ENCODE measurements at places on chromosomes 6 and 20.

DNA sequence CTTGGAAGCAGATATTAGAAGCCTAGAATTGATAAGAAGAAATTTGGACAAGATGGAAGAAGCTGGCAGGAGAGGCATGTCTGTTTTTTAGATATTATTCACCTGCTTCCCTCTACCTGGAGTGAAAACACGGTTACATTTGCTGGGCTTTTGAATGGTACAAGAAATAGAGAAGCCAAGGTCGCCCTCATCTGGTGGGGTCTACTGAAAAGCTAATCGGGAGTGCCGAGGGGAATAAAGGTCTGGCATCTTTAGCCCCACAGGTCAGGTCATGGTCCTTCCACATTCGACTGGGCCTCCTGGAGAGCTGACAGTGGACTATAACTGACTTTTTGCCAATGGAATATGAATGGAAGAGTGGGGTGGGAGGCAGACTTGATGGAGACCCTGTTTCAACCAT is 4.6 kb upstream of the C2 start:
- DNase-seq = peak; percentile 29

- DNase-seq = peak; percentile 32
Measured at GRCh38 chr6:137571854-137572253, 77.7 kb upstream of the OLIG3 start.

- DNase-seq = no peak
Measured at GRCh38 chr6:153944201-153944600, 94.8 kb upstream of the OPRM1 start.

- no peak for DNase-seq
Measured at GRCh38 chr6:50096296-50096695, 46.6 kb upstream of the DEFB112 start.

DNA sequence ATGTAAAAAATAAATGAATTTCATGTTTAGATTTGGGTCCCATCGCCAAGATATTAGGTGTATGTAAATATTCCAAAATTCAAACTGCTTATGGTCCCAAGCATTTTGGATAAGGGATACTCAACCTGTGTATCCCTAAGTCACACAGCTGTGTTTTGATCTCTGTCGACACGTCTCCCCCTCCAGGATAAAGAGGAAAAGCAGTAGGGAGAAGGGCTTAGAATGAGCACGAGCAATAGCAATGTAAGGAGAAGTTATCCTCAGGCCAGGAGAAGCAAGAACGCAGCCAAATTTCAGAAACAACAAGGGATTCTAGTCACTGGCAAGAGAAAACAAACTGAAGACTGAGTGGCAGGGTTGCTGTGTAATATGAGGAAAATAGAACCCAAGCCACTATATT is 181.2 kb downstream of the AIG1 start:
- DNase-seq = no peak

- DNase-seq = peak; percentile 29
Measured at GRCh38 chr6:170037541-170038250, 253.2 kb downstream of the DLL1 start.

- no peak for DNase-seq
Measured at GRCh38 chr6:79441192-79441591, 96.0 kb downstream of the LCA5 start.

- DNase-seq = peak; percentile 82
Measured at GRCh38 chr6:157240059-157240959, 83.0 kb downstream of the TMEM242 start.

GRCh38 chr6:110075406-110075805 is 97.3 kb downstream of the GPR6 start:
- DNase-seq = peak; percentile 21

- no peak for DNase-seq
Measured at GRCh38 chr6:8934318-8934717, 499.0 kb upstream of the SLC35B3 start.

DNA sequence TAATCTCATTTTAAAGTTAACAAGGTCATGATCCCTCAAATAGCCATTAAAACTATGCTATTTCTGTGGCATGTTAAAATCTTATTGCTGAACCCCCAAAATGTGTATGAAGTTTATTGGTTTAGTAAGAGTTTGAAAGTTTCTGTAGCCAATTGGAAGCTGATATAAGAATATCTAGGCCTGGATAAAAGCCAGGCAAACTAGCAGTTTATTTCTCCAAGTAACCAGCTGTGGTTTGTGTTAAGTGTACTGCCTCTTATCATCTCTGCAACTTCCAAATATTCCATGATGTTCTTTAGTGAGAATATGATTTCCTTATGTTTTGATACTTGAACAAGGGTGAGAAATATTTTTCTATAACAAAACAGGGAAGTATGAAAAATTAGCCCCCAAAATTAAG is 76.7 kb downstream of the PRSS35 start:
- no peak for DNase-seq

GRCh38 chr6:169738976-169739529 is 12.3 kb downstream of the DYNLT2 start:
- DNase-seq = no peak

GRCh38 chr6:122956376-122956775 is 39.7 kb upstream of the CLVS2 start:
- DNase-seq = no peak

DNA sequence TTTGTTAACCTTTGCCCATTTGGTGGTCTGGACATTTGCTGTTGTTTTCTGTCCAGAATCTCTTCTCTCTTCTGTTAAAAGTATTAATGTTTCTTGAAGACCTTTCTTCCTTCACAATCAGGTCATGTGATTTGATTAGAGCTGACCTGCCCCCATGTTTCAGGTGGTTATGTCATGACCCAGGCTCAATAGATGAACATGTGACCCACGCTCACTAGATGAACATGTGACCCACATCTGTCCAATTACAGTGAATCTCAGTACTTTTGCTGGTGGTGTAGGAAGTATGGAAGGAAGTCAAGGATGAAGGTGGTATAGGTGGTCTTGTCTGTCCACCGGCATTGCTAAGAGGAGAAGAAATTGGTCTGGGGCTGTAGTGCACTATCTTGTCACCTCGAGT is 289.1 kb upstream of the JAG1 start:
- DNase-seq = no peak

DNA sequence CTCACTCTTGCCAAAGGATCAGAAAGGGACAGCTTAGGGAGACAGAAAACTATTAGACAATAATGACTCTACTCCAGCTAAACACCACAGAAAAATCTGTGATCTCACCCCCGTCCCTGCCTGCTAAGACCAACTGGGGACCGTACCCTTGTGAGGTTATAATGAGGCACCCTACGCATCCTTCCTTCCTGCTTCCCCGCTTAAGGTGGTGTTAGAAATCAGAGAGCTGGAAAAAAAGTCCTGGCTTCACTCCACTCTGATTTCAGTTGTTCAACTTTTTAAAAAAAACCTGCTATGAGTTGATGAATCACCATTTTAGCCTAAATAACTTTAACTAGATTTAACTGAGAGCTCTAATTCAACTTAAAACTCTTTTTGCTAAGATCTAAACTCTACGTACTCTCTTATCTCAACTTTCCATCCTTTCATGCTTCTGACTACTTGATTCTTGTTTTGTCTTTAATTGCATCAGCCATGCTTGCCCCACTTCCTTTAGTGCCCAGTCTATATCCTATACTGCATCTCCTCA is 35.8 kb upstream of the TMEM14A start:
- peak; percentile 25 for DNase-seq

DNA sequence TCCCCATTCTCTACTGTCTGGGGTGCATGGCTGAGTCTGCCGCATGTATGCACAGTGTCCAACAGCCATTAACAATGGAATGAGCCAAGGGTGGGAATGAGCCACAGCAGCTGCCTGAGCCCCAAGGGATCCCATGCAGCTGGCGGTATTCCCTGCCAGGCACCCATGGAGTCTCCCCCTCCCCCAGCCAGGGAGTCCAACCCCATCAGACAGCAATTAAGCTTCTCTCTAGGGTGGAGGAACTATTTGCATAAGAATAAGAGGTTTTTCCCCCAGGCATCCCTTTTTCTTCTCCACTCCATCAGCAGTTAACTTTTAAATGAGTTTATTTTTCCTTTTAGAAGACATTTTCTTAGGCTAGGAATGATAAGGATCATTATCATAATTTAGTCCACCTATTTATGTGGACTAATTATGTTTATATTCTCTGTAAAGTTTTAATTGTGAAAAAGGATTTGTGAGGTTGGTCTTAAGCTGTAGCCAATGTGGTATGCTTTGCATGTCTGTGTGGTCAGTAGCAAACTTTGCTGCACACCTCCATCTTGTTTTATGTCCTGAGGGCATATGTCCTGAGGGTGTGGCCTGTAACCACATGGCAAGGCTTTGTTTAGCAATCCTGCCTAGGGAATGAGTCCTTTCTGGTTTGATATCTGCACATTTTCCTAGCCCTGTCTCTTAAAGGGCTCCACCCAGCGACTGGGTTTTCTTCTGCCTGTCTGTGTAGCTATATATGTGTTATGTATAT is 158.9 kb upstream of the OLIG3 start:
- no peak for DNase-seq

DNA sequence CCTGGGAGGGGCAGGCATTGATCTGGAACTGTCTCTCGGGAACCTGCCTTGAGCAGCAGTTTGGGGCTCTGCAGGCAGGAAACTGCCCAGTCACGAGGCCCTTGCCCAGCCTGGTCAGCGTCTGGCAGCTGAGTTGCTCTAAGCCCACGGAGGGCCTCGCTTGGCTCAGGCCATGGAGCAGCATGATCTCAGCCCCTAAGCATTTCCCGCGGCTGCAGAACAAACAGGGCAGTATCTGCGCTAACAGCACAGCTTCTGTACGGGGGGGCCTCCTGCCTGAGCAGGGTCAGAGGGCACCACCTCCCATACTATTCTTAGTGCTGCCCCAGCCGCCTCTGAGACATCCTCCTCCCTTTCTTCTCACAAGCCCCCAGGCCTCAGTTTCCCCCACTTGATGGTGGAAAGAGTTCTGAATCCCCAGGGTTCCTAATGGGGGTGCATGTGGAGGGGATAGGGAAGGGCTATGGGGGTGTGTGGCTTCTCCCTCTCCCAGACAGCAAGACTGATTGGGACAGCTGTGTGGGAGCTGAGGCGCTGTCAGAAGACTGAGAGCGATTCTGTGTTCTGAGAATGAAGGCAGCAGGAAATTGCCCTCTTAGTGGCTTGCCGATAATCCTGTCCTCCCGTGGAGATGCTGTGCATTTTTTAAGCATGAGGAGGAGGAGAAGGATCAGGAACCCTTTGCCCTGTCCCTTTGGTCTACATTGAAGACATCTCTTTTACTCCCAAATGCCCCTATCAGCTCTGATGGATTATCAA is 46.4 kb downstream of the MOCS1 start:
- DNase-seq = peak; percentile 87

DNA sequence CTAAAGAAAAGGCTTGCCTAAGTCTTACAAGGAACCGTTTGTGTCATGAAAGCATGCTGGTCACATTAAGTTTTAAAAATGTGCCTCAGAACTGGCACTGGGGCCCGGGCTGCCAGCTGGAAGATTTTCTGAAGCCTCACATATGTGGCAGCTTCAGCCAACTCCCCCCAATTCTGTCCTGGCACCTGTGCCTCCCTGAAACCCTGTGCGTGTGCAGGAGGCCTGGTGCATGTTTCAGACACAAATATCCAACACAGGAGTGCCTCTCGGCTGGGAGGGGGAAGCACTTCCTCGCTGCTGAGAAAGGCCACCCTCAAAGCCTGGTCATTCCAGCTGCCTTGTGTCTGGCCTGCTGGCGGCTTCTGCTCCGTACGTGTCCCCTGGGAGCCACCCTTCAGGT is 188.5 kb upstream of the SNX9 start:
- DNase-seq = no peak

DNA sequence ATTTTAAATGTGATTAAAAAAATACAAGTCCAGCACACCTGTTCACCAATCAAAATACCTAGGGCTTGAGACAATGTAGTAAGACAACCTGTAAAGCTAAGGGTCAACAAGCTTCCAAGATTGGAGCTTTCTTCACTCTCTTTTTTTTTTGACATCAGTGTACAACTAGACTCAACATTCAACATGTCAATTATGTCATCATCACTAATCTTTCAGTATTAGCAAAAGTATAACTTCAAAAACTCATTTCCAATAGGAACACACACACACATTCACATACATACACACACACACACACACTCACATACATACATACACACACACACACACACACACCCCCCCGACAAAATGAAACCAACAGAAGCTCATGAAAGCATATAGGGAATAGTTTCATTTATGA is 26.0 kb downstream of the PRKN start:
- DNase-seq = no peak

DNA sequence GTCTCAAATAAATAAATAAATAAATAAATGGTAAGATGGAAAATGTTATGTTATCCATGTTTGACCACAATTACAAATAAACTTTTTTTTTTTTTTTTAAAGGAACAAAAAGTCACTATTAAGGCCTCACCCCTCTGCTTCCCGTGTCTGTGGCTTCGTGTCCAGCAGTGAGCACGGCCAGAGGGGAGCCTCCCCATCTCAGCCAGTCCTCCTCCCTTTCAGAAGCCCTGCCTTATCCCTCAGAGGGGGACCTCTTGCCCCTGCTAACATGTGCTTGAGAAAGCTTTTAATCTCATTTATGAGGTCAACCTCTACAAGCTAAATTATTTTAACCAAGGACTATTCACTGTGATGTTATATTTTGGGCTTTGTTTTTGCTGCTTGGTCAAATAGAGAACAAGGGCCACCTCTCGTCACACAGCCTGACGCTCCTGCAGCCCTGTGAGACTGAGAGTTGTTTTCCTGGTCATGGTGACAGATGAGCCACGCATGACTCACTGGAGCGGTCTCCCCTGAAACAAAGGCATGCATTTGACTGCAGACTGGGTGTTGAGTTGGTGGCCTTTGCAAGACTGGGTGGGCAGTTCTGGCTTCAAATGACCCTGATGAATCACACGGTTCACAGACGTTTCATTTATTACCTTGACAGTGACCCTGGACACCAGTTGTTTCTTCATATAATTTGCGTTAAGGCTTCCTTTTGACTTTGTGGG is 131.8 kb downstream of the TIAM2 start:
- peak; percentile 77 for DNase-seq

DNA sequence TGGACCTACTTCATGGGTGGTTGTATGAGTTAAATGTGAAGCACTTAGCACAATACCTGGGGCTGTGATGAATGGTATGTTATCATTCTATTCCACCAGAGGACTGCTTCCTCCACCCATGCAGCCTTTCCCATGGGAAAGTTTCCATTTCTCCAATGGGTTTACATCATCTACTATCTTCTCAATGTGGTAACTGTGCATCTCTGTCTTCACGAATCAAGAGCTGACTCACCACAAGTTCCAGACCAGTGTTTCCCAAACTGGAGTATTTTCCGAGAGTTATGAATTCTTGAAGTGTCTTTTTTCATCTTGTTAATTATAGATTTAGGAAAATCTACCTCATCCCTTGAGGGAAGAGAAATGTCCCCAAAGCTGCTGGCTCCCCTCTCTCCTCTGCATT is 182.8 kb downstream of the UNC5CL start:
- no peak for DNase-seq
